ENCODE measurements at places on chromosomes 4 and X.
A peak's percentile ranks its signal among the peaks of the same experiment; 100 is the strongest.

DNA sequence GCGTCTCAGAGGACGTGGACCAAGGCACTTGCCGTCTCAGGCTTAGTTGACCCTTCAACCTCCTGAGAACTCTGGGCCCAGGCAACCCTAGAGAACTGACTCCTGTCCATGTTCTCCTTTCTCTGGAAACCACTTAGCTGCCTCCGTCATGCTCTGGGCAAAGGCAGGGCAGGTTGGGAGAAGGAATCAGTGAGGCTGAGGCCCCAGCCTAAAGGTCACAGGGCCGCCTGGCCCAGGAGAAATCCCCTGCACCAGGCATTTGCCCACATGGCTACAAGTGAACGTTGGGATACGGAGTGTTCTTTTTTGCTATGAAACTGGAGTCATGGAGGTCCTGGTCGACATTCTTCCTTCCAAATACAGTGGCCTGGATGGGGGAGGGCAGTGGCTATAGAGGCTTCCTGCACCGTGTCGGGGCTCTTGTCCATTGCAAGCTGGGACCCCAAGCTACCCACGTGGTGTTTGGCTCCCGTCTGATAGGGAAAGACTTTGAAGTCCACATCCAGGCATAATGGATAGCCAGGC, 76.0 kb downstream of the CRMP1 start:
- DNase-seq: no peak

DNA sequence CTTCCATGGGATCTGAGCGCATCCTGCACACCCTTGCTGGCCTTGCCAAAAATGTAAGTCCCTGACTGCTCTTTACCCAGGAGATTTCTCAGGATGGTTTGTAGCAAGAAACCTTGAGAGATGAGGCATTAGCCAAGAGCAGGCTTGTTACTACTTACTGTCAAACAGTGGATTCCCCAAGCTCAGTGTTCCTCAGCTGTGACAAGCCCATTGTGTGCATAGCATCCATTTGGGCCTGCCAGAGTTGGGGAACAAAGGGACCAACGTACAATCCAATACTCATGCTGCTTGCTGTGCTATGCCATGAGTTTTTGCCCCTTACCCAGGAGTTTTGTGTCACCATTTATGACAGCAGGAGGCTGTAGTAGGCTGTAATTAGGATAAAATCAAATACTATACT, 267.6 kb downstream of the TENM3 start:
- DNase-seq: no peak

- DNase-seq: no peak
These were observed 1027.0 kb upstream of the ADGRL3 start for GRCh38 chr4:60173103-60173502.

GRCh38 chr4:180669680-180670079, 1573.5 kb upstream of the TENM3 start:
- no peak for DNase-seq

- DNase-seq: no peak
These were observed 765 bp upstream of the DGKK start for GRCh38 chrX:50471390-50471789.

DNA sequence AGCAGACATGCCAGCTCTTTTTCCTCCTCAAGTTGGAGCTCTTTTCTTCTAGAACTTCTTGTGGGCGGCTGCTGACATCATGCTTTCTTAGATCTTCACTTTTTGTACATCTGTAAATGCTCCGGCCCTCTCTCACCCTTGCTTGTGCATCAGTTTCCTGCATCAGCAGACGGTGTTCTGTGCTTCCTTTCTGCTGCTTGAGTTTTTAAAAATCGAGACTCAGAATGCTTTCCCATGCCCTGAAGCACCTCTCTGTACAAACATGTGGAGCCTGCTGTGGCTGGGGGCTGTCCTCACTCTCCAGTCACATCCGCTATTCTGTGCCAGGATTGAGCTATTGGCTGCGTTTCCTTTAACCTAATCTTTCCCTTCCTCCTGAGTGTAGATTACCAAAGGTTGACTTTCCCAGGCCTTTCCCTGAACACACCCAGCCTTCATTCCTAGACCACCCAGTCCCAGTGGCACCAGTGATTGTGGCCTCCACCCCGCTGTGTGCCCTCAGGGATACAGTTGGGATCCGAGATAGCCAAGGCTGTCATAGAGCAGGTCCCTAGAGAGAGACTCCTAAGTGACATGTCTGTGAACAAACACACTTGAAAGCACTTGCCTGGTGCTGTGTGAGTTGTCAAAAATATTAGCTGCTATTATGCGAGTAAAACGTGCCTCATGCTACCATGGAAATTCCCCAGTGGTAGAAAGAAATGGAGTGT, 41.9 kb downstream of the TNIP2 start:
- DNase-seq: peak; percentile 45

DNA sequence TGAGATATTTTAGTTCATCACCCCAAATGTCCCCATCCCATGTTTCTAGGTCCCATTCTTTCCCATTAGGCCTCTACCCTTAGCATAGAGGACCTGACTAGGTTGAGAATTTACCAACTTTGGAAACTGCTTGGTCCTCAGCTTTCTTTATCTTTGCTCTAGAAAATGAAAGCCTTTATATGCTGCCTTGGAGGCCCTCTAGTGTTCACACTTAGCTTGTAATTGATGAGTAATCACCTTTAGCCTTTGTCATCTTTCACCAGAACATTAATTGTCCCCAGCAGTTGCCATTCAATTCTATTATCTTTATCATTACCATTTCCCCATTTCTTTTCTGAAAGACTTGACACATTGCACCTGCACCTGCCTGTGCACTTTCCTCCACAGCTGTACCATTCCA, 589.2 kb upstream of the NR3C2 start:
- DNase-seq: no peak

DNA sequence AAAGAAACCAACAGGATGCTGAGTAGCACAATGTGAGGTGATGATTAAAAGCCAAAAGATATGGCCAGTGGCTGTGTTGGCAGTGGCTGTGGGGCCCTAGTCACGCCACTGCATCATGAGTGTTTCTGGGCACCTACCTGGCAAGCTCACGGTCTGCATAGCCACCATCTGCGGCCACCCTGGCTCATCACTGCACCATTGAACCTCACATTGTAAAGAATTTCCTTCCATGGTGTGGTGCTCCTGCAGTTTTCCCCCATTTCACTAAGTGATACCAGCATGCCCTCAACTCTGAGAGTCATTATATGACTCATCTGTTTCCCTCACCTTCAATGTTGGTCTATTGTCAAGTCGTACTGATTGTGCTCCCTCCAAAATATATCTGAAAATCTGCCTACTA, 45.5 kb upstream of the CLNK start:
- no peak for DNase-seq

GRCh38 chrX:11117745-11118144, 6.6 kb downstream of the HCCS start:
- no peak for DNase-seq

DNA sequence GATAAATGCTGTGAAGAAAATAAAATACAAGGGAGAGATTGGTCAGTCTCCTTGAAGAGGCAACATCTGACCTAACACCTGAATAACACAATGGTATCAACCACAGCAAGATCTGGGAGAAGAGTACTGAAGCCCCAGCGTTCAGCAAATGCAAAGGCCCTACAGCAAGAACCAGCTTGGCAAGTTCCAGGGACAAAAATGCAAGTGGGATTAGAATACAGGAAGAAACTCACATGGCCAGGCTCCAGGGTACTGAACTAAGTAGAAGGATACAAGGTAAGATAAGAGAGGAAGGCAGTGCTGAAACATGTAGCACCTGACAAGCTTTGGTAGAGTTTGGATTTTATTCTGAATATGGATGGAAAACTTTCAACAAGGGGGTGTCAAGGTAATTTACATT, 3.6 kb downstream of the SMIM14 start:
- no peak for DNase-seq

GRCh38 chr4:139642364-139642763, 23.3 kb upstream of the MGST2 start:
- DNase-seq: no peak

DNA sequence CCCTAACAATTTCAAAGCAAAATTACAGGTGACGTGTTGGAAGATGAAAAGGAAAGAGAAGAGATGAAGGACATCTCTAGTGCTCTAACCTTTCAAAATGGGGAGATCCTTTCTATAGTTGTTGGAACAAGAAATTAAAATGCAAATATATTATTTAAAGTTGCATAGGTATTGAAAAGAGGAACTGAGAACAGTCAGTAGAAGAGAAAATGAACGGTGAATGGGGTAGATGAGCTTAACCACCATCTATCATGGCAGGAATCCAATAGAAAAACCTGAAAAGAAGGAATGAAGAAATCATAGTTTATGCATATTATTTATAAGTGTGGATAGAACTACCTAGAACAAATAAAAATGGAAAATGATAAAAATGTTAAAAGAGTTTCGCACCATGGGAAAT, 42.0 kb downstream of the ANXA5 start:
- no peak for DNase-seq

- DNase-seq: no peak
These were observed 30.2 kb upstream of the FAM9C start for GRCh38 chrX:13074297-13075262.

DNA sequence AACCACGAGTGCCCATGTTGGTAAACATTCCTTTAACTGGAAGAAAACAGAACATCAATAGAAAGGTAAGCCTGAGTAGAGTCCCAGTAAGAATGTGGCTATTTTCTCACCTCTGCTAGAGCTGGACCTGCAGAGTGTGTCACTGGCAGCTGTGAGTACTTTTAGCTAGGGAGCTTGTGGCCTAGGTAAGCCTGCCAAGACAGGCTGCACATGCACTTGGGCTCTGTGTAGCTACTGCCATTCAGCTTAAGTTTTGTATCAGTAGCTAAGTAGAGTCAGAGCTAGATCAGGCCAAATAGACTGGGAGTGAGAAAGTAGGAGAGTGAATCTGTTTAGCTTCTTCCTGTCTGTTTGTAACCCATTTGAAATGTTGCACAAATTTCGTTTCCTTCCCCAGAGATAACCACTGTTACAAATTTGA, 35.3 kb downstream of the RBPJ start:
- no peak for DNase-seq

- no peak for DNase-seq
These were observed 54.0 kb upstream of the PLAC1 start for GRCh38 chrX:134712272-134712671.

Data from activated naive CD4-positive, alpha-beta T cell treated with anti-CD3 and anti-CD28 coated beads, Interleukin-2, amount 50 U/mL, for 16 hours (primary cell).